ENCODE measurements at places on chromosomes 7 and 10. TPM values are rescaled to one million over a fixed set of nuclear protein-coding genes. Genes with fewer than 3 reads are reported as not detected.

The PLXNA4 gene
- 18.1 TPM for total RNA-seq

The NKX6-2 gene
- total RNA-seq, result not detected

The GLI3 gene
- total RNA-seq, result 5.5 TPM

The TMEM236 gene
- total RNA-seq, result 0.66 TPM

The MARCHF5 gene
- 32.2 TPM for total RNA-seq

The SH2D4B gene
- total RNA-seq, result not detected

The PPP1R9A gene
- total RNA-seq, result 27.6 TPM

The GRID2IP gene
- total RNA-seq, result not detected

Data from left ventricle myocardium inferior (tissue), 1 donor.